NCI-H187 (cell line): ENCODE measurements at places on chromosomes 7 and 10.

DNA sequence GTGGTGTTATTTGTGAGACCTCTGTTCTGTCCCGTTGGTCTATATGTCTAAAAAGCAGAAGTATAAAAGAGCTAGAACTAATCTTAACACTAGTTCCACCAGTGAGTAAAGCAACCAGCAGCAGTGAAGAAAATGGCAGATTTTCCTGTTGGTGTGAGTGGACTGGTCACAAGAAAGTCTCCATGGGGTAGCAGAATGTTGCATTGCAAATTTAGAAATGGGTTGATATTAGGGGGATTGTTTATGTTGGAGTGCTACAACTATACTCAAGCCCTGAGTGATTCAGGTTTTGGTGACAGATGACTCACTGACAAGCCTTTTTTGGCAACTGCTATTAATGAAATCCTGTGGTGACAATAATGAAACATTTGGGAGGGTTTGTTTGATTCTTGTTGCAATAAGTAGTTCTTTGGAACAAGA lies 5.6 kb downstream of the AVL9 start:
- no peak for DNase-seq

- no peak for DNase-seq
Observed at GRCh38 chr10:18164748-18165361, 24.6 kb downstream of the CACNB2 start.

DNA sequence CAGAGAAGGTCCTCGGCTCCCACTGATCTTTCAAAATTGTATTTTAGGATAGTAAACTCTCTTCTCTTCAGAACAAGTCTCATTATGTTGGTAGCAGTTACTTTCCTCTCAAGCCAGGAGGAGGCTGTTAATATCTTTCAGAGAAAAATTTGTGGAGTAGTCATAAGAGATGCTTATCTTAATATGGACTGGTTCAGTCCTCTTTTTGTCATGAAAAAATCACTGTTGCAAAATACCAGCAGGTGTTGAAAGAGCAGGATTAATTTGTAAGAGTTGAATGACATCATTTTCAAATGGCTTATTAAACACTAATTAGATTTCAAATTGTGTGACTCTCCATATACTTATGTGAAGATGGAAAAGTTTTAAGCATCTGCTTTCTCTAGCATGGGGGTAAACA lies 662.5 kb downstream of the POM121L12 start:
- no peak for DNase-seq

GRCh38 chr7:114182837-114183236 lies 231.8 kb upstream of the FOXP2 start:
- DNase-seq = no peak

- no peak for DNase-seq
Observed at GRCh38 chr10:114975091-114975490, 37.1 kb downstream of the TRUB1 start.

GRCh38 chr7:94997547-94997946 lies 90.2 kb downstream of the PPP1R9A start:
- no peak for DNase-seq

DNA sequence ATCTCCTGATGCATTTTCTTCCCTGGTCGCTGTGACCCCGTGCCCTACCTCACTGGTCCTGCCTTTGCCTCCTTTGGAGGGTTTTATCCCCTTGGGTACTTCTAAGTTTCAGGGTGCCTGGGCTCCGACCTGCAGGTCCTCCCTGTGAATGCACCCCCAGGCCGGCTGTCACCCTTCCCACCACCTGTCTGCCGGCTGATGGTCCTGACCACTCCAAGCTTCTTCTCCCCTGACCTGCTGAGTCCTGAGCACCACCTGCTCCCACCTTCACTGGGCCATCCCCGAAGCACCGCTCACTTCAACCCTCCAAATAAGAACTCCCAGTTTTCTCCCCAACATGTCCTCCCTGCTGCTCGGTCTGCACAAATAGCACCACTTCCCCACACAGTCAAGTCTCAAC lies 33.4 kb downstream of the TNS3 start:
- no peak for DNase-seq
